Activated T-cell treated with anti-CD3 and anti-CD28 coated beads, Interleukin-2, amount 50 U/mL, for 72 hours (primary cell): ENCODE measurements at places on chromosomes 1 and 21.
A peak's percentile ranks its signal among the peaks of the same experiment; 100 is the strongest.

DNA sequence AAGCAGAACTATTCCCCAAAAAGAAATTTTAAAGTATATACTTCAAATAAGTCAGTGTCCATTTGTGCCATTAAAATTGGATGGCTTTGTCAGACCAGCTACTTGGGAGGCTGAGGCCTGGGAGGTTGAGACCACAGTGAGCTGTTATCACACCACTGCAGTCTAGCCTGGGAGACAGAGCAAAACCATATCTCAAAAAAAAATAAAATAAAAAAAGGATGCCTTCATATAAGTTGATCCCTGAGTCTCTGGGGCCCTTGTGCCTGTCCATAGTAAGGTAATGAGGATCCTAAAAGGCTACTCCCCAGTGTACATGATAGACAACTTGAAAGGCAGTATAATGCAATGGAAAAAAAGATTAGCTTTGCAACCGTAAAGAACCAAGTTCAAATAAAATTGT is 81.2 kb upstream of the BARHL2 start:
- no peak for DNase-seq

DNA sequence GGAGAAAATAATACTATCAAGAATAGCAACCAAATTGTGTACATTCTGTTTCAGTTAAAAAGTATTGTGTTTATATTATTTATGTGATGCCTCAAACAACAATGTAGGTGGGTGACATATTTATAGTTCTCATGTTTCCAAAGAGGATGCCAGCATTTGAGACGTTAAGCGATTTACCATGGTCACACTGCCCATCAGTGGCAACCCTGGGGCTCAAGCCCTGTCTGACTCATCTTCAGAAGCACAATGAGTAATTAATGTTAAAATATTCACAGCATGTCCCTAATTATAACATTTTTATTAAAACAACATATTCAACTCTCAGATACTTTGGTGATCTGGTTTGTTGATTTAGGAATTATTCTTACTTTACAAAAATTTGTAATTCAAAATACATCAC is 409.4 kb downstream of the BRINP3 start:
- DNase-seq: no peak

- no peak for DNase-seq
Observed at GRCh38 chr1:34444516-34444915, 267.8 kb downstream of the C1orf94 start.

- no peak for DNase-seq
Observed at GRCh38 chr1:223022641-223023473, 120.2 kb downstream of the TLR5 start.

DNA sequence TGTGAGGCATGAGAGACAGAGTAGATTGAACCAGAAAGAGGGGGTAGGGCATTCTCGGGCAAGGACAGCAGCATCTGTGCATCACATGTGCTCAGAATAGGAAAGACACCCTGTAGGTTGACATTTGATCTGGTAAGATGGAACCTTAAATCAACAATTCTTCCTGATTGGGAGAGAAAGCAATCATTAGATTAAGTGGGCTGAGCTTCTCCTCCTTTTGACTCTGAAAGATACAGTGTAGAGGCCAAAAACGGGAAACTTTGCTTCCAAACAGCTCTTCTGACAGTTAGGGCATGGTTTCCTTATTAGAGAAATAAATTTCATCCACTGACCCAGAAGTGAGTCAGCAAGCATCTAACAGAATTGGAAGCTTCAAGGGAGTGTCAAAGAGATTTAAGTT is 9.7 kb downstream of the KIF14 start:
- no peak for DNase-seq

DNA sequence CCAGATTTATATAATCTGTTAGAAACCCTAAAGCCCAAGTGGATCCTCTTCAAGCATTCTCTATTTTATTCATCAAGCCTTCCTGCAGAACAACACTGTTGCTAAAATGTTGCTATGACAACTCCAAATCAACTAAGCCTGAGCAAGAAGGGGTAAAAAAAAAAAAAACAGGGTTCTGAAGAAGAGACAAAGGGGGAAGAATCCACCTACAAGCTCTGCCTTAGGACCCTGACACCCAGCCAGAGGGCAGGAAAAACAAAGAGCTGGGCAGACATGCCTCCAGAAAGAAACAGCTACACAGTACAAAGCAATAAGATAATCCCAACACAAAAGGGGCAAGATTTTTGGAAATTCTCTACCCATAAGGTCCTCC is 1.3 kb downstream of the USF1 start:
- DNase-seq: no peak

GRCh38 chr1:206897175-206897574 is at the start of gene IL24:
TSS of gene IL24 (plus strand) at chr1:206897443. CDS start at chr1:206897833, 390 bp downstream.
- DNase-seq: peak; percentile 53

GRCh38 chr1:228396770-228397662 is 9.6 kb downstream of the TRIM11 start:
- no peak for DNase-seq

DNA sequence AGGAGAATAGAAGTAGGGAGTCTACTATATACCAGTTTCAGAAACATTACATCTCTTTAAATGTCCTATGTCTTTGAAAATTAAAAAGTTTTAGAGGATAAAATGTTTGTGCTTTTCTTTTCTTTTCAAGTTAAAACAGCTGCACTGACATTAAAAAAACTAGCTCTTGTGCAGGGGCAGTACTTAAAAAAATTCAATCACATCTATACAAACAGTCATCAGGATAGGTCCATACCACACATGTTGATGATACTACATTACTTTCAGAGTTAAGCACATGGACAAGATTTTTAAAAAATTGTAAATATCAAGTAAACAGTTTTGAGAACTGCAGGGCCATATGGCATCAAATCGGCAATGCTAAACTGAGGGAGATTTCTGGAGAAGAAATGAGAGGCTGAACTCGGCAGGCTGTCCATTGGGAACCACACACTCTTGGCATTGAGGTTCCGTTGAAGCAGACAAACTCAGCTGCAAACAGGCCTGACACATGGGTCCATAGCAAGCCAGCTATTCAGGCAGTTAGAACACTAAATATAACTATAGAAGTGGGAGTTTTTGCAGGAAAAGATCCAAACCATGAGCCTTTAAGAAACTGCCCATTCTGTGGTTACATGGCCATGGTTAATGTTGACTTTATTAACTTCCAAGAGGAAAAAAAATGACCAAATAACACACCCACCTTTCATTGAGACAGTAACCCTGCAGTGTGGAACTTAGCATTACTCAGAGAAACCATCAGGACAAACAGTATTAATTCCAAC is 84.5 kb upstream of the BCL10 start:
- DNase-seq: no peak

DNA sequence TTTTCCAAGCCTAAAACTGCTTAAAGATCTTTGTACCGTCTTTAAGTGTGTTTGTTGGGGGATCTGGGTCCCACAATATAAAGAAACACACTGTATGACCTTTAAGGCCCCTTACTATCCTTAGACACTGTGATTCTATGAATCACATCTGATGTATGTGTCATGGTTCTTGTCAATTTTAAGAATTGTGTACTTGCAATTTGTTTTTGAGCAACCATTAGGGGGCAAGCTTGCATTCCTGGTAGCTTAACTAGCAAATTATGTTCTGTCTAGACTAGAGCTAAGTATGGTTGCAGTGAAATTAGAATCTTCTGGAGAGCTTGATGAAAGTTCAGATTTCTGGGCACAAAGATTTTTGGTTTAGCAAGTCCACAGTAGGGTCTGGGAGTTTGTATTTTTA is 219.5 kb downstream of the TPR start:
- DNase-seq: no peak

DNA sequence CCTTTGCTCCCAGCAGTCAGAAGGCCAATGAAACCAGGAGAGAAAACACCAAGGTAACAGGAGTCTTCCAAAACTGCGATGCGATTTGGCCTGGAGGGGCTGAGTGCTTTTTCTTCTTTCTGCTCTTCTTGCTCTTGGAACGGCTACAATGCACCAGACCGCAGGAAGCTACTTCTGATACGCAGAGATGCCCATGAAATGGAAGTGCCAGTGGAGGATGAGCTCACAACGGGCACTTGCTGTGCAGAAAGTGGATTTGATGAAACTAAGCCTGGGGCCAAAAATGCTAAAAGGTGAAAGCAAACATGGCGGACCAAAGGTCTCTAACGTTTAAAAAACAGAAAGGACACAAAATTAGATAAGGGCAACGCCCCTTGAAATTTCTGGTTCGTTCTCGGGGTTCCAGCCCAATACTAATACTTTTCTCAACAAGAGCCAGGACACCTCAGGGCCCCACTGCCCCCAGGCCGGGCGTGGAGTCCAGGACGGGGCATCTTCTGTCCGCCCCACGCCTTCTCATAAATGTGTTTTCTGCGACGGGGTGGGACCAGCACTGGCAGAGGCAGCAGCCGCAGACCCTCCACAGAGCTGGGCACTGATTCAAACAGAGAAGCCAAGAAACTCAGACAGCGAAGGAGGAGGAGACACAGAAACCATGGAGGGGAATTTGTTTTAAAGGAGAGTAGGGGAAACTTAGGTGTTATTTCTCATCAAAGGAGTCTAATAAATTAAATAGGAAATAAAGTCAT is 101.3 kb downstream of the CRYAA start:
- DNase-seq: no peak

GRCh38 chr1:40818264-40818961 is 34.8 kb downstream of the KCNQ4 start:
- DNase-seq: peak; percentile 92

DNA sequence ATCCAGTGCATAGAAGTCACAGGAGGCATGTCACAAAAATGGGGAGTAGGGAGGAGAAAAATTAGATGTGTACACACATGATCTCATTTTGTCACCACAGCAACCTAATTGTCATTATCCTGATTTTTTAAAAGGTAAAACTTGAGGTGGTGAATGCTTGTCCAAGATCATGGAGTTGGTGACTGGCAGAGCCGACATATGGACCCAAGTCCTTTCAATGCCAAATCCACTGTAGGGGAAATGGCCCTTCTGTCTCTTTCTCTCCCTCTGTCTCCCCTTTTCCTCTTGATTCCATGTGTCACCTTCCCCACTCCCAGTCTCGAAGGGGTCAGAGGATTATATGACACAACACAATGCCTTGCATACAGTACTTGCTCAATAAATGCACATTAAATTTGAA is 65.7 kb upstream of the JUN start:
- no peak for DNase-seq

GRCh38 chr1:173005196-173005864 is 45.4 kb downstream of the TNFSF18 start:
- no peak for DNase-seq

- no peak for DNase-seq
Observed at GRCh38 chr1:245823408-245824147, 668.8 kb downstream of the KIF26B start.

GRCh38 chr1:232045139-232045994 is 418.8 kb downstream of the DISC1 start:
- DNase-seq: no peak

DNA sequence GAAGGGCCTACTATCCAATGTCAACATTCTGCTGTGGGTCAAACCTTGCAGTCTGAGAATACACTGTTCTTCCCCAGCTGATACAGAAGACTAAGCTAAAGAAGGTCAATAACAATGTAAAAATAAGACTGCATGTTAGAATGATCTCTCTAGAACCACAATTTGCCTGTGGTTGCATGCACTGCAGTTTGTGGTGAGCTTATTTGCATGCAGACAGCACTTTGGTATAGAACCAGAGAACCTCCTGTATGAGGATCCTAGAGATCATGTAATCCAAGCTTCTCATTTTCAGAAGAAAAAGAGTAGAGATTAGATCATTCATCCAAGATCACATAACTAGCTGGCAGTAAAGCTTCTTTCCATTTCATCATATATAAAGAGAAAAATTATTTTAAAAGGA is 15.8 kb downstream of the SYNJ1 start:
- DNase-seq: no peak

- DNase-seq: peak; percentile 4
Observed at GRCh38 chr1:185987611-185988321, 253.6 kb downstream of the HMCN1 start.

GRCh38 chr1:5708346-5709245 is 283.6 kb downstream of the NPHP4 start:
- no peak for DNase-seq

DNA sequence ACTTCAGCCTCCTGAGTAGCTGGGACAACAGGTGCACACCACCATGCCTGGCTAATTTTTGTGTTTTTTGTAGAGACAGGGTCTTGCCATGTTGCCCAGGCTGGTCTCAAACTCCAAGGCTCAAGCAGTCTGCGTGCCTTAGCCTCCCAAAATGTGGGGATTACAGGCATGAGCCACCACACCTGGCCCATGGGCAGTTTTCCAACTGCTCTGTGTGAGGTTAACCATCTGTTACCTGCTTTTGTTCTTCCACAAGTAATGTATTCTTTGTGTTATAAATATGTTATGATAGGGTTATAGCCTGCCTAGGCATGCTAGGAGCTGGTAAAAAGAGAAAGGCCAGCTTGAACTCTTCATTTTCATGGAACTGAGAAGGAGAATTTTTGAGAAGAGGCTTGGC is 30.7 kb downstream of the TUFT1 start:
- DNase-seq: no peak

GRCh38 chr1:50156241-50157010 is 47.7 kb downstream of the ELAVL4 start:
- no peak for DNase-seq

- DNase-seq: no peak
Observed at GRCh38 chr1:239128541-239128940, 257.8 kb upstream of the CHRM3 start.

- no peak for DNase-seq
Observed at GRCh38 chr1:209624558-209625549, 27.4 kb downstream of the LAMB3 start.

DNA sequence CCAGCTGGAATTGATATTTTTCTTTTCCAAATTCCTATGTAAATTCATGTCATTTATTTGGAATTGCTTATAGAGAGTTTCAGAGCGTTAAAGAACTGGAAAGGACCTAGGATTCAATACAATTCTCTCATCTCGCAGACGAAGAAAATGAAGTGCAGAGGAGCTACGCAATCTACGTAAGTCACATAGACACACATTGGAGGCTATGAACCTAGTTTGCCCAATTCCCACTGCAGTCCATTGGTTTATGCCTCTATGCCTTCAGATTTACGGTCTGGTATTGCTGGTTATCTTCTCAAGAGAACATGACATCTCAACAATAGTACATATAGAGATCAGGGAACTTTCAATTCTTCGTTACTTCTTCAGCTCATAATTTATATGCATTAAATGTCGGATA is 971 bp upstream of the RNF2 start:
- no peak for DNase-seq

- peak; percentile 11 for DNase-seq
Observed at GRCh38 chr1:226827458-226827857, 43.0 kb upstream of the PSEN2 start.

DNA sequence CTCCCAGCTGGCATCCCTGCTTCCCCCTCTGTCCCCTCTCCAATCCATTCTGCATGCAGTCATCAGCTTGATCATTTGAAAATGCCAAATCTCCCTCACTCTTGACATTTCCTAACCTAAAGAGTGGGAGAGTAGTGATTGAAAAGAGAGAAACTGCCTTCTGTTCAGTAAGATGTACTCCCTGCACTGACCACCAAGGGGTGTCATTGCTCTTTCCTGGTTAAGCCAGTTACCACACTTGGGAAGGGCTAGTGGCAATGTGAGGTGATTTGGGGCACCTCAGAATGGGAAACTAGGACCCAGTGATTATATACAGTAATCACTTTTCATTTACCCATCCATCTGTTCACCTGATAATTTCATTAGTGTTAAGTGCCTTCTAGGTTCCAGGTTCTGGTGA is 6.9 kb upstream of the TMEM269 start:
- peak; percentile 34 for DNase-seq
